ENCODE measurements at places on chromosomes 7 and 10.

DNA sequence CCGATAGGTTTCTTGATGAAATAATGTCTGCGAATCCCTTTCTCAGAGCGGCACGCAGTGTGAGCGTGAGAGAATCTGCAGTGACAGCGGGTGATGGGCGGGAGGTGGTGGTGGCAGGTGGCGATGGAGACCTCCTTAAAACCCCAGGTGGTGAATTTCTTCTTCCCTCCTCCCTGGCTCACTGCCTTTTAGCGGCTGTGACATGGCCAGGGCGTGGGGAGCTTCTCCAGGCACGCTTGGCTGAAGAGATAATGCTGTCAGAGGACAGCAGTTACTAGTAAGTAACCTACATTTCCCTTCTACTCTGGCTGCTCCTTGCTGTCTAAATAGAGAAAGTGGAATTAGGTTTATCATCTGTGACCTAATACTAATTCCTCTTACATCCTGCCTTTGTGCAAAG is 141.4 kb upstream of the INSYN2A start:
- DNase-seq, result no peak

DNA sequence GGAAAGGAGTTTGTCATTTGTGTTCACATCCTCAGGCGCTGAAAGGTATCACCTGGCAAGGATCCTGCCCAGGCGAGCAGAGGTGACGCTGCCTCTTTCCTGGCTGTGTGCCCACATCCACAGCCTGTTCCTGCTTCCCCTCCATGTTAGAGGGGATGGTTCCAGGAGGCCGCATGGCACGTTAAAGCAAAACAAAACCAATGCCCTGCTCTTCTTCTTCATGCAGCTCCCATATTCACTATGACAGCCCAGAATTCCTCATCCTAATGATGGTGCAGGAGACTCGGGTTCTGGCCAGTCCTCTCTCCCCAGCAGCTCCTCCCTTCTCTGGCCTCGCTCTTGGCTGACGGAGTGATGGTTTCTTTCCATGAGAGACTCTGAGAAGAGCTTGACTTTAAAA is 678.5 kb upstream of the ANKRD30A start:
- no peak for DNase-seq

- no peak for DNase-seq
These were observed 90.3 kb downstream of the TRRAP start for GRCh38 chr7:98968621-98969020.

DNA sequence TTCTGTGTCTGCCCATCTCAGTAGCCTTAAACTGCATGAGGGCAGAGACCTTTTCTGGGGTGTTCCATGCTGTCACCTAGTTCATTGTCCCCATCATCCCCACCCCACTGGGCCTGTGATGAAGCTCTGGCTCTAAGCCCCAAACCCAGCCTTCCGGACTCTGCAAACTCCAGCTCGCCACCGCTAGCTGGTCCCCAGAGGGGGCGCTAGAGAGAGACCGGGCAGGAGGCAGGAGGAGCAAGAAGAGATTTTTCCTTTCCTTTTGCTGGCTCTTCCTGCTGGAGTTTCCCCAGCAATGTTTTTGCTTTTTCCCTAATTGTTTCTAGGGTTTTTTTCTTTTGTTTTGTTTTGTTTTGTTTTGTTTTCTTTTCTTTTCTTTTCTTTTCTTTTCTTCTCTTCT is 234.4 kb downstream of the TEX36 start:
- no peak for DNase-seq

DNA sequence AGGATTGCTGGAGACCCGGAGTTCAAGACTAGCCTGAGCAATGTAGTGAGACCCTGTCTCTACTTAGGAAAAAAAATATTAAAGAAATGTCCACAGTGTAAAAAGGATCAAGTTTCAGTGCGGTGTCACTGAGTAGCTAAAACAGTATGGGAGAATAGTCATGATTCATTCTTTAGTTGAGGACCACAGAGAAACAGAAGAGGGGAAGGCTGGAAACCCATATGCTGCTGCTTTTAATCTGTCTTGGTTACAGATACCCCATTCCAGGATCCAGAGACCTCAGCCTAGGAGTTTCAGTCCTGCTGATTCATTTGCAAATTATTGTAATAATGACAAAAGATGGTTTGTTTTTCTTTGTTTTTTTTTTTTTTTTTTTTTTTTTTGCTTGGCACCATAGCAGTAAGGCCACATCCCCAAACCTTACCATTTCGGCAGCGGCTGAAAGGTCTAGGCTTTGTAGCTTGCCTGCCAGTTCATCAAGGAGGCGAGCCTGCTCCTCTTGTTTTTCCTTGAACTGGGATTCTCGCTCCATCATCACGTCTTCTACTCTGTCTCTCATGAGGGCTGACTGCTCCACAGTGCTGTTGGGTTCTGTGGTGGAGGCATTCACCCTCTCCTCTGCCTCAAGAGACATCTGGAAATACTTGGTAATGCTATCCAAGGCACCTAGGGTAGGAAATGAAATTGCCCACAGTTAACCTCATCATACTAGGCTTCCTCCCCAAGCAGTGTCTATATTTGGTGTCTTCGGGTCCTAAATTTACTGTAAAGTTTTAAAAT is 44.2 kb downstream of the DLD start:
- DNase-seq, result no peak

DNA sequence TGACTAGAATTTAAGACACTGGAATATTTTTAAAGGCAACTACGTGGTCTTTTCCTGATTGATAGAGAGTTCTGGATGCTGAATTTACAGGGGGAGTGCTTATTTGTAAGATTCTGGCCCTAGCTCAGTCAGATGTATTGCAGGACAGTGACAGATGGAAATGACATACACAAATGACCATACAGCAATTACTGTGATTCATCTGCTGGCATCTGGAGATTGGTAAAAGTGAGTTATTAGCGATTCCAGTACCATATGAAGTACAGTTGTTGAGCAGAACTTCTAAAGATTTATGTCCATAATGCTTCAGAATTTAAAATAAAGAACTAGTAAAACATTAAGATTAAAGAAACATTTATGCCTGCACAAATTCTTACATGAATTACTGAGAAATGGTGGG is 243.2 kb downstream of the CRPPA start:
- no peak for DNase-seq

DNA sequence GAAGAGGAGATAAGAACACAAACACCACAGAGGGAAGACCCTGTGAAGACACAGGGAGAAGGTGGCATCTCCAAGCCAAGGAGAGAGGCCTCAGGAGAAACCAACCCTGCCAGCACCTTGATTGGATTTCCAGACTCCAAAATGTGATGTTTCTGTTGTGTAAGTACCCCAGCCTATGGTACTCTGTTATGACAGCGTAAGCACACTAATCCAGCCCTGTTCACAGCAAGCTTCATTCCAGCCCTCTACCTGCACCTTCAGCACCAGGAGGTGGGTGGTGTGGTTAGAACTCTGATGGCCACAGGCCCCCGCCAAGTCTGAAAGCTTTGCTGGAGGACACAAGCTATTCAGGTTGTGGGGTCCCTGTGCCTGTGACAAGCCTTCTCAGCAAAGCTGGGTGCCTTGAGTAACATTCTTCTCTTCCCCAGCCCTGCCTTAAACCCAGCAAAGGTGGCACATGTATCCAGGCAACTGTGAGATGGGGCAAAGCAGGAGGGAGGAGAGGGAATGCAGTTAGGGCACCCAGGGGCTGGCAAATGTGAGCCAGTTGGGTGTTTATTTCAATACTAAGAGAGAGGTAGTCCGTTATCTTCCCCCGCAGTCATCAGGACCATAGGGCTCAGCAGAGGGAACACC is 4.5 kb downstream of the VSTM4 start:
- DNase-seq, result no peak

DNA sequence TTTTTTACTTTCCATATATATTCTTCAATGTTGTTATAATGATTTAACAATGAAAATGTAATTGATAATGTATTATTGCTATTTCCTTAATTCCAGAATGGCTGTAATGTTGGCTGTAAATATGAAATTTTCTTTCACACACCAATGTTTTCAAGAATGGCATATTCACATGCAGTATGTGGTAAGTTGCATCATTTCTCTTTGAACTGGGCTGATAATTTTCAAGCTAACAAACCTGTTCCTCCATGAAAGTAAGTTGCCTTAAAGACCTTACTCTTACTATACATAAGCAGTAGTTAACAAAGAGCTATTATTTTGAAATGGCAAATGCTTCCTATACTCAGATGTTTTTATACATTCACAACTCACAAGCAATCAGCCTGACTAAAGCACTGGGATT is 154.5 kb downstream of the TMEM168 start:
- no peak for DNase-seq

GRCh38 chr10:20257422-20257821 is 441.2 kb downstream of the PLXDC2 start:
- no peak for DNase-seq

- DNase-seq, result no peak
These were observed 1027.5 kb downstream of the GATA3 start for GRCh38 chr10:9081961-9082360.

DNA sequence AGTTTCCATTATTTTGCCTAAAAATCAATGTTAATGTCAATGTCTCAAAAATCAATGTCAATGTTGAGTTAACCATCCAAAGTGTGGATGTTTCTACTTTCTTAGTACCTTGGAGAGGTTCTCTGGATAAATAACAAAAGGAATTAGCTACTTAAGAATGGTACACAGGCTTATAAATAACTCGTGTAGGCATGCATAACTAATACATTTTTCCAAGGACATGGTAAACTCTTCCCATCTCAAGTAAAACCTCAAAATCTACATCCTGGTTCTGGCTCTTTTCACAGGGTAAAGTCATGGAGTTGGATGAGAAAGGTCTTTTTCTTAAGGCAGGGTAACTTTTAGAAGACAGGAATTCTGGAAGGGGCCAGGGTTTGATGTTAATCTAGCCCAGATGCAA is 59.9 kb downstream of the CAV1 start:
- DNase-seq, result no peak

GRCh38 chr10:34835908-34836508 is 20.9 kb upstream of the PARD3 start:
- no peak for DNase-seq

- no peak for DNase-seq
These were observed 284.0 kb upstream of the RNF32 start for GRCh38 chr7:156356551-156356950.
